Germinal center (tissue), 1 donor: ENCODE measurements at places on chromosomes 11 and 22.

- DNase-seq, result no peak
These were observed 18.5 kb downstream of the MYH9 start for GRCh38 chr22:36369004-36369921.

- DNase-seq, result peak; percentile 59
These were observed 9.1 kb downstream of the LMF2 start for GRCh38 chr22:50498322-50498890.

DNA sequence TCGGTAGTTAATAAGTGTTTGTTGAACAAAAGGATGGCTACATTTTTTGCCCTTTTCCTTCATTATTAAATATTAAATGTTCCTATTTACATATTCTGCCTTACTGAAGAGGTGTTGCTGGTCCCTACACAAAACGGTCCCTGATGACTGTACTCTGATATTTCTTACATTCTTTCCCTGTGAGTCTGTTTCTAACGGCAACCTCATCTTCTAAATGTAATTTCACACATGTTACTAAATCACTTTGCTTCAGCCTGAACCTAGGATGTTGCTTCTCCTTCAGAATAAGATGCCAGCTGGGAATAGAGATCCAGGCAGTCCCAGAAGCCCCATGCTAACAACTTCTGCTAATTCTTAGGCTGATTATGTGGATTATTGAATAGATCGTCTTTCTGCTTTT, 50.3 kb downstream of the SPON1 start:
- DNase-seq, result no peak

GRCh38 chr11:70107756-70108155, 29.6 kb downstream of the ANO1 start:
- DNase-seq, result no peak

- no peak for DNase-seq
These were observed 148.2 kb downstream of the SPATA19 start for GRCh38 chr11:133697161-133697560.

DNA sequence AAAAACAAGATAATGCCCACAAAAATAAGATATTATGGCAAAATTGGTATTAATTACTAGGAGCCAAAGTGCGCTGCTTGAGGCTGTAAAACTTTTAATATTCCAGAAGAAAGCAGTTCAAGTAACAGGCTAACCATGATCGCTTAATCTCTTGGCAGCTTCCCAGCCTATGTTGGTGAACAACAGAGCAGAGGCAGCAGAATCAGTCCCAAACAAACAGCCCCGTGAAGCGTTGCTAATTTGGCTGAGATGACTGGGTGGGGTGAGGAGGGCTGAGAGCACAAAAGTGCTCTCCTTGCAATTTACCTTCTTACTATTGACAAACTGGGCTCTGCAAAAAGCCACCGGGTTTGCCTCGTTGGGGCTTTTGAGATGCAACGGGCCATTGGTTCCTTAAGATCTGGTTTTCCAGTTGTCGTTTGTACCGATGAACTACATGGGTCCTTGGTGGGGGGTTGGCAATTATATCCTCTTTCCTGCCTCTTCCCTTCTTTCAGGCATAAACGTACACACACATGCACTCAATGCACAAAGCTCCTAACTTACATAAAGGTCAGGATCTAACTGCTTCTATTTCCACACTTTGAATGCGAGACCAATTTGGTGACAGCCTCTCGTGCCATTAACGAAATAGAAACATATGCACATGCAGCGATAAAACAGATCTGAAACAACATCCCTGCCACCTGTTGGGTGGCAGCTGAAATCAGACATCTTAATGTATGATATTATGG, 407.6 kb upstream of the CADM1 start:
- DNase-seq, result no peak

DNA sequence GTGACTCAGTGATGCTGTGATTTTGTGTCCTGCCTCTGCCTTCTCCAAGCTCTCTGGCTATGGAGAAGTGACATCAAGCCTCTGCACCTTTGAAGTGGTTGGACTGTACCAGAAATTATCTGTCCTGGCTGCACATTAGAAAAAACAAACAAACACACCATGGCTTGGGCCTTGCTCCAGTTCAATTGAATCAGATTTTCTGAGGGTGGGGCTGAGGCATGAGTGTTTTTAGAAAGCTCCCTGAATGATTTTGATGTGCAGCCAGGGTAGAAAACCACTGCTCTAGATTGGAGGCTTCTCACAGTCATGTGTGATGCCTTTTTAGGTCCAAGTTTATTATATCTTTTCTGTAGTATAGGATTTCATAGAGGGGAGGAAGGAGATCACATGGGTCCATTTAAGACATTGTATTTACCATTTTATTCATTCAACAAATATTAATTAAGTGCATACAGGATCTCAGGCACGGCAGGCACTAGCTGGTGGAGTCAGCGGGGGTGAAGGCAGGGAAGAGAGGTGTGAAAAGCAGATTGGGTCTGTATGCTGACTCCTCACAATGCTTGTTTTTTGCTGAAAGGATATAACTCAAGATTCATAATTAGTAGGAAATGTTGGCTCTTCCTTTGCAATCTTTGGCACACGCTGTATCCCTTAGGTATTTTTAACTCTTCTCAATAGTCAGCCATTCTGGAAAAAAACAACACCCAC, 7.1 kb upstream of the VSTM5 start:
- no peak for DNase-seq

DNA sequence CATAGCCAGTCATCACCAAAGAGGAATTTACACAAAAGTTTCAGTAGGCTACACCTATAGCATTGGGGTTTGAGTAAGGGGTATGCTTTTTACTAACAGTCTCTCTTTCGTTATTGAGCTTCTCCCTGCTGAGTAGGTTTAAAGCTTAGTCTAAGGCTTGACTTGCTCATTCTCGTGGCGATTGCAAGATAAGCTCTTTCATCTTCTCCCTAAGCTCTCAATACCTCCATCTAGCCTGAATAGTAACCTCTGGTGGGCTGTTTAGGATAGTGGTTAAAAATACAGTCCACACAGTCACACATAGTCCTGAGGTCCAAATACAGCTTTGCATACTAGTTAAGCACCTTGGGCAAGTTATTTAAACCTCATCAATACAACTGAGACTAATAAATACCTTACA, 65.6 kb downstream of the IMMP1L start:
- no peak for DNase-seq

DNA sequence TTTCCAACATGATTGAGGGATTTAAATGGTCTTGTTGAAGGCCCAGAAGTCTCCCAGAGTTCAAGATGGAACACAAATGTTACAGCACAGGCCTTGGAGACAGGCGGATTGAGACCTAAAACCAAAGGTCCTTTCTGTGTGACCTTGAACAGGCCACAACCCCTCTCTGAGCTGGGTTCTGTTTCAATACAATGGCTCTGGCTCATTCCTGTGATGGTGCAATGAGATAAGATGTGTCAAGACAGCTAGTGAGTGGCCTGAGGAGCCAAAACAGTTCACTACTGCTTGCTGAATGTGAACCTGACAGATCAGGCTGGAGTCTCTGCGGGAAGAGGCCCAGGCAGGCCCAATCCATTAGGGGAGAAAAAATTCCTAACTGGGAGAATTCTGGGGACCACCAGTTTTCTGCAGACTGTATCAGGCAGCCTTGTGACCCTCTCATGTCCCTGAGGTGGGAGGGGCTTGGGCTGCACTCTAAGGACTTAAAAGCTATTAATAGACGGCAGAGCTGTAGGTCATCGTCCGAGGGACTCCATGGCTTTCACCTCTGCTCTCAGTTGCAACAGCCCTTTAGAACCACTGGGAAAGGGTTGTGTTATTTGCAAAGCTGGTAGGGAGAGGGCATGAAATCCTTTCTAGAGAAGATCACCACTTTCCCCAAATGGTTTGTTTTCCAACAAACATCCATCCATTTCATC, 126.1 kb upstream of the TEAD1 start:
- no peak for DNase-seq

- peak; percentile 33 for DNase-seq
These were observed at the start of gene SHANK2 for GRCh38 chr11:71252269-71252769. TSS of gene SHANK2 (minus strand) at chr11:71252577. CDS start at chr11:71147326, 105,251 bp downstream.

DNA sequence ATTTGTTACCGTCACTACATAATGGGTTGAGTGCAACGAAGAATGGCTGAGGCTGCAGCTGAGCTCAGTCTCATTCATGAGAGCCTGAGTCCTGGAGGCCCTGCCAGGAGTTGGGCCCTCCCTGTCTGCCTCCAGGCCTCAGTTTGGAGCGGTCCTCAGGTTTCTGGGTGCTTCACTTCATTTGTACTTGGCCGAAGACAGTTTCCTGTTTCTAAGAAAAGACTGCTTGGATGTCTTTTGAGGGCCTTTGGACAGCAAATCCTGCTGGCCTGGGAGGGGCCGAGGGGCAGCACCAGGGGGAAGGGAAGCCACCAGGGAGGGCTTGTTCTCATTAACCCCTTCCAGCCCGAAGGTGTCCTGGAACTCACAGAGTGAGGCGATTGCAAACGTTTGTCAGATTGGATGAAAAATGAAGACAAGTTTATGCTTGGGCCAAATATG, 163.1 kb downstream of the ETS1 start:
- no peak for DNase-seq
